Epithelial cell of alveolus of lung (primary cell): ENCODE measurements at places on chromosomes 1 and 21. TPM values are rescaled to one million over a fixed set of nuclear protein-coding genes. Genes with fewer than 3 reads are reported as not detected.

Gene RBBP5
- total RNA-seq, result 13.2 and 13.8 TPM in 2 replicates

Gene DYNLT5
- total RNA-seq, result 0.78 TPM in 1 of 2 replicates, not detected in the other

Gene NLRP3
- total RNA-seq, result 0.13 and 0.32 TPM in 2 replicates

Gene LCE1F
- not detected in 2 replicates for total RNA-seq
